ENCODE measurements at places on chromosomes 7 and 10.

DNA sequence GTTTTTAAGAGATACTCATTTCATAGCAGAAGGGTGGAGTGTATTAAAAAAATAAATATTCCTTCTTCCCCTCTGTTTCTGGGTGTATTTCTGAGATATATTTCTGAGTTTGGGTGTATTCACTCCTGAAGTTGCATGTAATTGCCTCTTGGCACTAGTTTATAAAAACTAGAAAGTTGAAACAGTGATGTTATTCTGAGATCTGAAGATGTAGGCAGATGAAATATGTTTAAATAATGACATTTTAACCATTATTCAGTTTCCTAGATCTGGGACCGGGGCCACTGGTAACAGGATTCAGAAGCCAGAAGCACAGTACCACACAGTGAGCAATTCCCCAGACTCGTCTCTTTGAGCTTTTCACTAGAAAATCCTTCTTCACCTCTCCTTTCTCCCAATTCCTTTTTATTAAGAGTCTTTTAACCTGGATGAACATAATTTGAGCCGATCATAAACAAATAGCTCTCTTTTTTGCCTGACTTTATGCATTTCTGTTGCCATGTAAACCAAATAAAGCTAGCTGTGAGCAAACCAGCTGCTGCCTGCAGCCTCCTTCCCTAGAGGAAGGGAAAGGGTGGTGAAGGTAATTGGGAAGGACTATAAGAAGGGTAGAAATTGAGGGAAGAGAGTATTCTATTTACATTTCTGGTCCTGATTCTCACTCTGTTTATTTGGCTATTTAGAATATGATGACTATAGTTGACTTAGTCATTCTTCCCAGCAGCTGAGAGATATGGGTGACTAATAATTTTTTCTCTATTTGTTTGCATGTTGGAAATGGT lies 101.8 kb upstream of the STRIP2 start:
- no peak for DNase-seq

DNA sequence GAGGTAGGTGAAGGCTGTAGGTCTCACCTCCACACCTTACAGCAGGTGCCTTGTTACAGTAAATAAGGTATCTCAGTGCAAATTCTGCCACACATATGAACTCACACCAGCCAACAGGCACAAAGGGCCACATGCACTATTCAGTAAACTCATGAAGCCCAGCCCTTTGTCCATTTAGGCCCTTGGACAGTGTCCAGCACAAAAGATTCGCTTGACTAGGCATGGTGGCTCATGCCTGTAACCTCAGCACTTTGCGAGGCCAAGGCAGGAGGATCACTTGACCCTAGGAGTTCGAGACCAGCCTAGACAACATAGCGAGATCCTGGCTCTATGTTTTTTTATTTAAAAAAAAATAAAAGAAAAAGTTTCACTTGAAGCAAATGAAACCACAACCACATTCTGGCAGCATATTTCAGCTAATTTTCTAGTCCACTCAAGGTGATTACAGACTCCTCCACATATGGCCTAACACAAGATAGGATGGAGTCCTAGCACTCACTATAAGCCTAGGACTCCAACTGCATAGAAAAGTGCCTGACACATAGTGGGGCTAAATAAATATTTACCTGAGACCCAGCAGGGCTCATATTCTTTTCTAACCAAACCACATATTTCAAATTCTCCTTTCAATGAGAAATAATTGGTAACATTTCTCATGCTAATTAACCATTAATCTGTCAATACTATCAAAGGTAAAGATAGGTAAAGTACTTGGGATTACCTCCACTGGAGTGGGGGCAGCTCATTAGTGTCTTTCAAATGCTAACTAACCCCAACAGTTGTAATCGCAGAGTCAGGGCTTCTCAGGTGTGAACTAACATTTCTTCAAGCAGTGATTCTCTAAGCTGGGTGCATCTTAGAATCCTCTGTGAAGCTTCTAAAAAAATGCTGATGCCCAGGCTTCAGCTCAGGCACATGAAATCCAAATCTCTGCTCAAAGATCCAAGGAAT lies 4.5 kb upstream of the ANKRD1 start:
- no peak for DNase-seq

- no peak for DNase-seq
Measured at GRCh38 chr7:93463764-93464163, 110.8 kb downstream of the CALCR start.

- DNase-seq: no peak
Measured at GRCh38 chr7:27739301-27739908, 557 bp upstream of the TAX1BP1 start.

DNA sequence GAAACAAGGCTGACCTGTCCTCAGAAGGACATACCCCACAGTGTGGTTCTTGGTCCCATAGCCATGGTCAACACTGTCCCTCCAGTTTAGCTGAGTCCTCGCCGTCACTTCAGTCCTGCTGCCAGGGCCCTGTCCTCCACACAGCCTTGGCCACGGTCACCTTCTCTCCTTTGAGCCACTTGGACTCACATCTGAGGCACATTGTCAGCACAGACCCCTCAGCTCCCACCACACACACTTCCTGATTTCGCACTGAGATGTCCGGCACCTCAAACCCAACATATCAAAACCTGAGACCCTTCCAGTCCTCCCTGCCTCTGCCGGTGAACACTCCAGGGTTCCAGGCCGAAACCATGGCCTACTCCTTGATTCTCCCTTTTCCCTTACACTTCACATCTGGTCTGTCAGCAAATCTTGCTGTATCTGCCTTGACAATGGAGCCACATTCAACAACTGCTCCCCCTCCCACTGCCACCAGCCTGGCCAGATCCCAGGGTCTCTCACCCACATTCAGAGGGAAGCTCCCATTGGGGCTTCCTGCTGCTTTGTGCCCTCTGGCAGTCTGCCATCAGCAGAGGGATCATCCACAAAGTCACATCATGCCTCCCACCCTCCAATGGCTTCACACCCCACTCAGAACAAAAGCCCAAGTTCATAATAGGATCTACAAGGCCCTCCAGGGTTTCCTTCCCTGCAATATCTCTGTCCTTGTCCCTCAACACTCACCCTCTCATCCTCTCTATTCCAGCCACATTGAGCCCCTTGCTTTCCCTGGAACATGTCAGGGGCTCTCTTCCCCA lies 219.6 kb upstream of the SHH start:
- no peak for DNase-seq

All from stimulated activated CD8-positive, alpha-beta memory T cell treated with anti-CD3 and anti-CD28 coated beads, Interleukin-4, amount 100 ng/mL, for 1 hour (primary cell).